Endothelial cell of umbilical vein (primary cell): ENCODE measurements at places on chromosomes 7 and 10.

DNA sequence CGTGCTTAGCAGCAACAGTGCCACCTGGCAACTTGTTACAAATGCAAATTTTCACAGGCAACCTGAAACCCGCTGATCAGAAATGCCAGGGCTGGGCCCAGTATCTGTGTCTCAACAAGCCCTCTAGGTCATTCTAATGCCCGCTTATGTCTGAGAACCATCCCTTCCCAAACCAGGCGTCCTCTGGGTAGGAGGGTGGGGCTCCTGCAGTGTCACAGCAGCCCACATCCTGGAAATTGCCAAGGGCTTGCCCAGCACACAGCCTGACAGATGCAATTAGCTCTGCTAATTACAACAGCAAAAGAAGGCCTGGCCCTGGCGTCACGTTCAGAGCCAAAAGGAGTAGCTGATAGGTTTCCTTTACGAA is 15.9 kb downstream of the ITPRIP start:
- DNase-seq, result no peak

- no peak for DNase-seq
Measured at GRCh38 chr7:103905997-103906396, 83.5 kb downstream of the RELN start.

- peak; percentile 38 for DNase-seq
Measured at GRCh38 chr10:90968328-90969081, 47.6 kb upstream of the ANKRD1 start.

GRCh38 chr7:140364819-140365218 is 33.5 kb downstream of the SLC37A3 start:
- no peak for DNase-seq

GRCh38 chr7:110592557-110592956 is 498.4 kb upstream of the LRRN3 start:
- no peak for DNase-seq

- no peak for DNase-seq
Measured at GRCh38 chr7:155973451-155973997, 161.3 kb upstream of the SHH start.

DNA sequence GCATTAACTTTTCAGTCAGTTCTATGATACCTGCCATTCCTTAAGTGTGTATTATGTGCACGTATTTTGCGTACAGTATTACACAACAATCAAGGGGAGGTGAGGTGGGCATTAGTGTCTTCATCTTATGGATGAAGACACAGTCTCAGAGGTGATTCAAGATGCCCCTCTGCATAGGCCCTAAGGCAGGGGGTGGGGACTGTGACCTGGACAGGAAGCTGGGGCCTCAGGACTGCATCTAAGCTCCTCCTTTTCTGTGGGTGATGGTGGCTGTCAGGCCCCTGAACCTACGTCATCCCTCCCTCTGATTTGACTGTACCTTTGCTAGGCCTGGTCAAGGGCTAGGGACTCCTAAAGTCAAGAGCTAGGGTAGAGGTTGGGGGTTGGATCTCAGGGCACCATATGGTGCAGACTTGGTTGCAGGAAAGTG is 38.9 kb downstream of the HK1 start:
- DNase-seq, result no peak

DNA sequence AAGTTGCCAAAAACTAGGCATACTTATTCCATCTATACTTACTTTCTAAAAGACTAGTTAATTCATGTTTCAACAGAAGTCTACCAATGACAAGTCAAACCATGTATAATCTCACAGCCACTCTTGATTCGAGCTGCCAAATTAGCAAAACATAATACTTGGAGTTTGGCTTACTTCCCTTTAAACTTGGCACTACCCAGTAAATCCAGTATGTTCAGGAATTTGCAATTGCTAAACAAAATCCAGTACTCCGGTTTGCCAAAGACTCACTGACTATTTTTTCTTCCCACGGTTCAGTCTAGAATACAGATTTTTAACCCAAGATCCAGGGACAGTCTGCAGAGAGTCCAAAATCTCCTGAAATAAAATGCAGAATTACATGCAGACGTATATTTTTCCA is 4.6 kb downstream of the OAT start:
- DNase-seq, result peak; percentile 24

GRCh38 chr10:73368238-73368637 is 9.6 kb upstream of the CFAP70 start:
- DNase-seq, result no peak

DNA sequence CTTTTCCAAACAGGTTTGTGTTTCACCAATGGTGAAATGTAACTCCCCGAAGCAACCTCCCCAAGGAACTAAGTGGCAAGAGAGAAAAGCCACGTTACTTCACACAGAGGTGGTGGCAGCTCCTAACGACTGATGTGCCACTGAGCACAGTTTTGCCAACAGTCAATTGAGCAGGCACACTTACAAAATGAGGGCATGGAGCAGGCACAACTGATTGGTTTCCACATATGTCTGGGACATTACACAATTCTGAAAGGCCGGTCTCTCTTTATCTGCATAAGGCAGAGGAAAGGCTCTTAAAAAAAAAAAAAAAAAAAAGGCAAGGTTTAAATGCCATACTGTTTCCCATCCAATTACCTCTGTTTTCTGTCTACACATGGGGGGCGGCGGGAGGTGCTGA is 86.7 kb downstream of the GFRA1 start:
- DNase-seq, result no peak

GRCh38 chr10:132336064-132336746 is 4.2 kb downstream of the LRRC27 start:
- no peak for DNase-seq

GRCh38 chr7:10798044-10798443 is 175.6 kb upstream of the PHF14 start:
- no peak for DNase-seq

DNA sequence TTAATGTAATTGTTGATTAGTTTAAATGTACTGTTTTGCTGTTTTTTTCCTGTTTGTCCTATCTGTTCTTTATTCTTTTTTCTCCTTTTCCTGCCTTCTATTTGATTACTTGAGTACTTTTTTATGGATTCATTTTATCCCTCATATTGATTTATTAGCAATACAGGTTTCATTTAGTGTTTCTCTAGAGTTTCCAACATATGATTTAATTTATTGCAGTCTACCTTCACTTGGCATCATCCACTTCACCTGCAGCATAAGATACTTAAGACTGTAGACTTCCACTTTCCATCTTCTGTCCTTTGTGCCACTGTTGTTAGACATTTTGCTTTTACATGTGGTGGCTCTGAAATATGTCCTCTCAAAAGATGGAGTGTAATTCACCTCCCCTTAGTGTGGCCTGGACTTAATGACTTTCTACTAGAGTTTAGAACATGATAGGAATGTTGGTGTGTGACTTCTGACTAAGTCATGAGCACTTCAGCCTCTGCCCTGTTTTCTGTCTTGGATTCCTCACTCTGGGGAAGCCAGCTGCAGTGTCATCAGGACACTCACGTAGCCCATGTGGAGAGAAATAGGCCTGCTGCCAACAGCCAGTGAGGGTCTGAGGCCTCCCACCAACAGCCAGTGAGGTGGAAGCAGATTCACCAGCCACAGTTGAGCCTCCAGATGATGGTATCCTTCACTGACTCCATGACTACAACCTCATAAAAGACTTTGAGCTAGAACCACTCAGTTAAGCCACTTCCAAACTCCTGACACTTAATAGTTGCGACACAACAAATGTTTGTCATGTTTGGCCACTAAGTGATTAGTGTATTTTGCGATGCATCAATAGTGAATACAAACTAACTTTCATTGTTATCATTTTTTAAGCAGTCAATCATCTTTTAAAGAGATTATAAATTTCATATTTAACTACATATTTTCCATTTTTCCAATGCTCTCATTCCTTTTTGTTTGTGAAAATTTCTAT is 643.5 kb upstream of the DPP6 start:
- DNase-seq, result no peak
